Muscle of arm (tissue), 14 donors: ENCODE measurements at places on chromosomes 3 and 15. TPM values are rescaled to one million over a fixed set of nuclear protein-coding genes. Genes with fewer than 3 reads are reported as not detected.

GRCh38 chr3:172559020-172559419, 35.8 kb upstream of the TNFSF10 start:
- DNase-seq: no peak

The PLA2G4B gene
- polyA plus RNA-seq: not detected

The IL17RC gene
- 23.4 TPM for polyA plus RNA-seq

The MESP2 gene
- polyA plus RNA-seq: 0.48 TPM

The CHDH gene
- polyA plus RNA-seq: 1.0 TPM
